CD8-positive, alpha-beta memory T cell (primary cell): ENCODE measurements at places on chromosomes 3 and 15. TPM values are rescaled to one million over a fixed set of nuclear protein-coding genes. Genes with fewer than 3 reads are reported as not detected.

Gene UQCRC1
- 245 TPM for total RNA-seq

Gene IGDCC3
- total RNA-seq, result not detected

DNA sequence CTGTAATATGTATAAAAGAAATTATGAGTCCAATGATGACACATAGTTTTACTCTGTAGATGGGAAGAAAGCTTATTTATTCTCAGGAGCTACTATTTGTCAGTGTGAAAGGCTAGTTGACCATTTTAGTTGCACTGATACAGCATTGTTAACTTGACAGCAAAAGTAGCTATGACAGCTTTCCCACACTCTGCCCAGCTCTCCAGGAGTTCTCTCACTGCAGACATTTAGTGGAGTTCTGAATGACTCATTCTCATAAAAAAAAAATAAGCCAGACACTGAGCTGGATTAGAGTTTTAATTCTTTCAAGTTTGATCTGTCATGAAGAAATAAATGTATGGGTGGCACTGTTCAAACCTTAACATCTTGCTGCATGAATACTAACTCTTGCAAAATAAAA is 77.2 kb upstream of the CFAP20DC start:
- DNase-seq, result no peak

Gene GLDN
- total RNA-seq, result not detected

Gene CPLX3
- total RNA-seq, result not detected

Gene GLT8D1
- total RNA-seq, result 34.9 TPM

- no peak for DNase-seq
These were observed 5.0 kb upstream of the CDV3 start for GRCh38 chr3:133568294-133569014.

Gene ZDHHC23
- 4.3 TPM for total RNA-seq

GRCh38 chr15:91517491-91518200 is 335.9 kb upstream of the SLCO3A1 start:
- no peak for DNase-seq
